ENCODE measurements at places on chromosomes 13 and 19.

DNA sequence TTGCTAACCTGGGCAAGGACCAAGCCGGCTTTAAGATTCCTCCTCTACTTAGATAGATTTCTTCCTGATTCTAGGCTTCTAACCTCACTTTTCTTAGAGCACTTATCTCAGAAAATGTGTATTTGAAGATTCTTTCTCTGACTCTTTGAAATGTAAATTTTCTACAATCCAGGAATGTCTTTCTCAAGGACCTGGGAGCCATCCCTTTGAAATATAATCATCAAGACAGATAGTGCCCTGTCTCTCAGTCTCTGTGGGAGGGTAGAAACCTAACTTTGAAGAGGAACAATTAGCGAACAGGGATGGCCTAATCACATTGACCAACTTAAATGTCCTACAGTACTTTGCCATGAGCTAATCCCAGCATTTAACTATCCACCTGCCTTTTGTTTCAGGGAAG, 1646.0 kb downstream of the PCDH9 start:
- no peak for DNase-seq

DNA sequence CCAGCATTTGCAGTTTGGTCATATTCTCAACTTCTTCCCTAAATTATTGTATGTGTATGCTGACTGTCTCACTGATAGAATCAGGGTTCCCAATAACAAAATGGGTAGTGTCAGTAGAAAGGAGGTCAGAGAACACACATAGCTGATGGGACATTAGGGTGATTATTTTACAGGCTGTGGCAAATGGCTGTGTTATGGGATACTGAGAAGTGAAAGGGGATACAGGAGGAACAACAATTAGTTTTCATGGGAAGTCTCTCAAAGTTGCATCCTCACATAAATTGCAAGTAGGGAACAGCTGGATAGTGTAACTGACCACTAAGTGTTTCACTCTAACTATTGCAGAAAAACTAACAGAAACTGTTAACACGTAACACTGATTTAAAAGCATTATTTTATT, 1199.3 kb downstream of the PCDH17 start:
- no peak for DNase-seq

DNA sequence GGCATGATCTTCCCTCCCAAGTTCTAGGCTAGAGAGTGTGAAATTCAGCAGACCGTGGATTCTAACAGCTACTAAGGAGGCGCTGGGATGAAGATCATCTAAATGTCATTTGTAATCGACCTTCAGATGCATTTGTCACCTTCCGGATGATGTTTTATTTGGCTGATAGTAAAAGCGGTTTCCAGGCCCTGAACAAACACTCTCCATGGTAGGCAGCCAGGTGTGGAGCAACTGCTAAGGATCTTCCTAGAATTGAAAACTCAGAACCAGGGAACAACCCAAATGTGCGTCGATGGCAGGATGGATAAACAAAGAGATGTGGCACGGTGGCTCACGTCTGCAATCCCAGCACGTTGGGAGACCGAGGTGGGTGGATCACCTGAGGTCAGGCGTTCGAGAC, 107.2 kb upstream of the CACNA1A start:
- DNase-seq = no peak

GRCh38 chr13:107586216-107586615, 629.1 kb downstream of the LIG4 start:
- DNase-seq = peak; percentile 89

GRCh38 chr19:12111176-12111575, 29.0 kb downstream of the ZNF20 start:
- DNase-seq = no peak

GRCh38 chr13:89846926-89847585, 1500.4 kb upstream of the MIR17HG start:
- DNase-seq = peak; percentile 3

DNA sequence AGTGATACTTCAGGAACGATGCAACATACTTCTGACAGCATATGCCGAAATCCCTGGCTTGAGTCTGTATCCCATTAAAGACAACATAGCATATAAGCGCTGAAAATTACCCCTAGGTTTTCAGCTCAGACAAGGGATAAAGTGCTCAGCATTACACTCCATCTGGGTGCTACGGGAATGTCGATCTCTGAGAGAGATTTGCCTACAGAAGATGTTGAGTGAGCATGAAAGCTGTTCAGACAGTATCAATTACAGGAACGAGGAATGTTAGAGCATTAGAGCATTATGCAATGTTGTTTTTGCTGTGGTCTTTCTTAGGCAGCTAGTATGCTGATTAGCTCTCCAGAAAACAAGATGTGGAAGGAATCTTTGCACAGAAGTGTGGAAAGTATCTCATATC, 484.5 kb downstream of the LIG4 start:
- peak; percentile 67 for DNase-seq

DNA sequence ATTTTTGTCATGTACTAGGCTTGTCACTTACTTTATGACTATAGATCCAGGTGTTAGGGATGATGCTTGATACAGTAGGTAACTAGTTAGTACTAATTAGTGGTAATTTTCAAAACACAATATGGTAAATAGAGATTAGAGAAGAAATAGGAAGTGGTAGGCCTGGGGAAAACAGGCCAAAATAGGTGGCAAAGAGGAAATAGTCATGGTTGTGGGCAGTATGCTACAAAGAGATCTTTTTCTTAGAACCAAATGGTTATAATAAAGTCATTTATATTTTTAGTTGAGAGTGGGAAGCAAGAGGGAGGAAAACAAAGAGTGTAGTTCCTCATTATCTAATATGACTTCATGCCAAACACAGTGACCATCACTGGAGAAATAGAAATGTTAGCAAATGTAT, 9.1 kb upstream of the VWA8 start:
- no peak for DNase-seq

DNA sequence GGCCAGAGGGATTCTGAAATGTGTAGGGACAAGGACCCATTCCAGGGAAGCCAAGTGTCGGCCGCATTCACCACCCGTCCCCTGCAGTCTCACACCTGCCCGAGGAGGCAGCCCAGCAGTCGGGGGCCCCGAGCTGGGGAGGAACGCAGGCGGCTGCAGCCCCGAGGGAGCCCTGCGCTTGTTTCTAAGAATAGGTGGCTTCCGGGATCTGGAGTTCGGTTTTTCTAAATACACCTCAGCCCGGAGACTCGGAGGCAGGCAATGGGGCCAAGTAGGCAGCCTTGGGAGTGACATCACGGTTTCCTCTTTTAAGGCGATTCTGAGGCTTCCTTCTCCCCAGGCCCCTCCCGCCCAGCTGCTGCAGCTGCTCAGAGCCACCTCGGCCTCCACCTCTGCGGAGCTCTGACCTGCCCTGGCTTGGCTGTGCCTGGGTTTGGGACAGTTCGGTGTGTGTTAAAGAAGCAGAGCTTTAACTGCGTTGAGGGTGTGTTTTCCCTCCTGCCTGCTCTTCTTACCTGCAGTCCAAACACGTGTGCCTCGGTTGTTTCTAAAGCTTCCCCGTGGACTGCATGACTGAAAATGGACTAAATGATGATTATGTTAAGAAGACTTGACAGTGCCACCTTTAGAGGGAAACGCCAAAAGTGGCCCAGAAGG, 80.5 kb downstream of the COL4A2 start:
- DNase-seq = peak; percentile 84

DNA sequence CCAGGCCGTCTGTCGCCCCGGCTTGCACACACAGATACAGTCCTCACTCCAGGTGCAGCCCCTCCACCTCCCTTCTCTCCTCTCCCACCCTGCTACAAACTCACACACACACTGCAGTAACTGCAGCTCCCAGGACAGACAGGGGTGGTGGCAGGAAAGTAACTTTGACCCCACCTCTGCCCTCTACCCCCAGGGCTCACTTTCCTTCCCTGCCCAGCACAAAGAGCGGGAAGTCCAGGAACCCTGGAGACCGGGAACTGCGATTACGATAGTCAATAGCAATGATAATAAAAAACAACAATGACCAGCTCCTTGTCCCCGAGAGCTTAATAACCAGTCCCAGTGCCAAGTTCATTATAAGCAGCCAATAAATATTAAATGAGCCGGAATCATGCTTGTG, at the start of gene CEACAM20:
Gene CEACAM20, minus strand, starts transcription at position 140 of the 400 bp plus-strand sequence. CDS start 166 bp downstream, outside the sequence.
- no peak for DNase-seq

DNA sequence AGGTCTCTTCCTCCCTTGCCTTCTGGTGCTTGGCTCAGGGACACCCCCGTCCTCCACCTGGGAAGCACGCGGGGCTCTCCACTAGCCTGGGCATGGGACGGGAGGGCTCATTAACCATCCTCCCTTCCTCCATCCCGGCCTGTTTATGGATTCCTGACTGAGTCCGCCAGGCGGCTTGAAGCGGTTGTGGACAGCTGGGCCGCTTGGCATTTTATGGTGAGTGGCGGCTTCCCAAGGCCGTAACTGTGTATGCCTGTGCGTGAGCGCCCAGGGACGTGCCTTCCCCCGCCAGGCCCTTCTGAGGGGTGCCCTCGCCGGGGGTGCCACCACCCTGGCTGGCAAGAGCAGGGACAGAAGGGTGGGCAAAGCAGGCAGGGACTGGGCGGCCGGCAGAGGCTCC, 202.8 kb downstream of the URI1 start:
- no peak for DNase-seq

DNA sequence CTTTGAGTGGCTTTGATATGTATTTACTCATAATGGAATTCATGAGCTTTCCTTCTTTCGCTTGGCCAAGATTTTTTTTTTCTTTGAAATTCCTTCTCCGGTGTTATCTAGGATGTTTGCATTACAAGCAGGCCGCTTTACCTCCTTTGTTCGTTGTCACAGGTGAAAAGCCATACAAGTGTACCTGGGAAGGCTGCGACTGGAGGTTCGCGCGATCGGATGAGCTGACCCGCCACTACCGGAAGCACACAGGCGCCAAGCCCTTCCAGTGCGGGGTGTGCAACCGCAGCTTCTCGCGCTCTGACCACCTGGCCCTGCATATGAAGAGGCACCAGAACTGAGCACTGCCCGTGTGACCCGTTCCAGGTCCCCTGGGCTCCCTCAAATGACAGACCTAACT, 16.7 kb downstream of the KLF5 start:
- DNase-seq = no peak

GRCh38 chr19:42330241-42330711, 4.8 kb downstream of the MEGF8 start:
- DNase-seq = no peak

- peak; percentile 22 for DNase-seq
These were observed 18.7 kb downstream of the MLLT1 start for GRCh38 chr19:6260912-6261650.

GRCh38 chr13:30881191-30881651, 24.9 kb upstream of the MEDAG start:
- DNase-seq = no peak

DNA sequence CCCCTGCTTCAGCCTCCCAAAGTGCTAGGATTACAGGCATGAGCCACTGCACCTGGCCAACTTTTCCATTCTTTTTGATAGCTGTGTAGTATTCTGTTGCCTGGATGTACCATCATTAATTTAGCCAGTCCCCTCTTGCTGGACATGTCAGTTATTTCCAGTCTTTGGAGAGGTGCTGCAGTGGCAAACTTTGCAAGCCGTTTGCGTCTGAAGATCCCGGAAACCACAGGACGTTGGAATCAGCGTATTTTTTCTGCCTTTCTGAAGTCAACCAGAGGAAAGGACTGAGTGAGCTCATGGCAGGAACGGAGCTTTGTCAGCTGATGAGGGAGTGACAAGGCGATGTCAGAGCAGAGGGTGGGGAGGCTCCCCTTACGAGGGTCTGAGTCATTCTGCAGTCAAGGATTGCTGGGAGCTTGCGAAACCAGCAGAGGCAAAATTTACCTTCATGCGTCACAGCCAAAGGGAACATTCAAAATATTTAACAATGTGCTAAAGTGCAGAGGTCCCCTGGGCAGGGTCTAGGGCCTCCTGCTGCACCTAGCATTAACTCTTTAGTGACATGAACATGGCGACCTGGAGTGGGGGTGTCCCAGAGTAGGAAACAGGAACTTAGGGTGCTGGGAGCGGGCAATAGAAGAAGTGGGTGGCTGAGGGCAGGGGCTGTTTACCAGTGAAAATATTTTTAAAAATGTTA, 5.6 kb downstream of the C5AR1 start:
- peak; percentile 97 for DNase-seq

DNA sequence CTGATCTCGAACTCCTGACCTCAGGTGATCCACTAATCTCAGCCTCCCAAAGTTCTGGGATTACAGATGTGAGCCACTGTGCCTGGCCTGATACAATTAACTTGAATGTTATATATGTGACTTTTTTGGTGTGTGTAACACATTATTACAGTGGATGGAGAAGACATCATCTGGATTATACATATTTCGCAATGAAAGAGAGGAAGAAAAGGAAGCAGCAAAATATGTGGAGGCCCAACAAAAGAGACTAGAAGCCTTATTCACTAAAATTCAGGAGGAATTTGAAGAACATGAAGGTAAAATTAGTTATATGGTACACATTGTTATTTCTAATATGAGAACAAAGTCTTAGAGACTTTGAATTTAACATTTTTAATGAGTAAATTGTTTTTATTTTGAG, 55.5 kb downstream of the BRCA2 start:
- no peak for DNase-seq

DNA sequence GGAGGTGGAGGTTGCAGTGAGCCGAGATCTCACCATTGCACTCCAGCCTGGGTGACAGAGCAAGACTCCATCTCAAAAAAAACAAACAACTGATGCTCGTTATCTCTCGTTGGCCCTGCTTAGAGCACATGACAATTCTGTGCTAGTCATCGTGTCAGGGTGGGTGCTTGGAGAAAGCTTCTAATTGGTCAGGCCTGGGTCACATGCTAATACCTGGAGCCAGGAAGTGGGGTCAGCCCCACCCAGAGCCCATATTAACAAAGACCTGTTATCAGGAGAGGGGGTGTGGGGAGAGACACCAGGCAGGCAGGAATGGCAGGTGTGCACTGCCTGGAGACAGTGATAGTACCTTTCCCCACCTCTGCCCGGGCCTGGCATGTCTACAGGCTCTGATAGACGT, 84.9 kb downstream of the DPF1 start:
- DNase-seq = no peak

DNA sequence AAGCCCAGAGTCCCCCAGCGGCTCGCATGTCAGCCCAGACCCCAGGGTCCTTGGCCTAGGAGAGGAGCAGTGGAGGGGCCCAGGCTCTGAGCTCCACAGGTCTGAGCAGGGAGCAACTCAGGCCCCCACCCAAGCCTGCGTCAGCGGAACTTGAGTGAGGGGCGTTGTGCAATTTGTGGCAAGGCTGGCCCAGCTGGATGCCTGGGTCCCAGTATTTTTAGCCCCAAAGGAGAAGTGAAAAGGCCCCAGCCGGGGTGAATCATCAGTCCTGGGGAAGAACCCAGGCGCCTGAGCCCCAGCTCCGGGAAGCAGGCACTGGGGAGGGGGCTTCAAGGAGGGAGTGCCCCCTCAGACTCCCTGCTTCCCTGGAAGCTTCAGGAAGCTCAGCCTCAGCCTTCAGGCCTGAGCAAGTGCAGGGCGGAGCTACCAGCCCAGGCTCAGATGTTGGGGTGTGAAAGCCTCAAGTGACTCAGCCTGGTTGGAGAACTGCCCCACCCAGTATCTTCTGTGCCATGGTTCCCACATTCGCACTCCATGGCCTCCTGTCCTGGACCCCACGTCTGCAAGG, 7.2 kb downstream of the MED29 start:
- peak; percentile 84 for DNase-seq

DNA sequence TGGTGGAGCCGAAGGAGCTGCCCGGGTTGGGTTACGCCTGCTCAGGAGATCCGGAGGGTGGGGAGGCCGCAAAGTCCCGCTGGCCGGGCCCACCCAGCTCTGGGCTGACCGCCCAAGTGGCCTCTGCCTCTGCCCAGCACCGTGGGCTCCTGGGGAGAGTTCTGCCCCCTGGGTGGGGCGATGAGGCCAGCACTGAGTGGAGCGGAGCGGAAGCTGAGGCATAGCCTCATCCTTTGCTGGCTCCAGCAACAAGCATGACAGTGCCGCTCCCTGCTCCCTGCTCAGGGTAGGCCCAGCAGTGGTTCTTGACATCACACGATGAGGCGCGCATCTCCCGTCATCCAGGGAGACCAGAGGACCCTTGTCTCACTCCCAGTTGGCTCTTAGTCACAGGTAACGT, 22.5 kb downstream of the CCDC8 start:
- DNase-seq = no peak

All from IMR-90 (cell line).